BE2C (cell line): ENCODE measurements at places on chromosomes 7 and 10.

GRCh38 chr7:96713037-96713436 lies 3.4 kb upstream of the SEM1 start:
- no peak for DNase-seq

DNA sequence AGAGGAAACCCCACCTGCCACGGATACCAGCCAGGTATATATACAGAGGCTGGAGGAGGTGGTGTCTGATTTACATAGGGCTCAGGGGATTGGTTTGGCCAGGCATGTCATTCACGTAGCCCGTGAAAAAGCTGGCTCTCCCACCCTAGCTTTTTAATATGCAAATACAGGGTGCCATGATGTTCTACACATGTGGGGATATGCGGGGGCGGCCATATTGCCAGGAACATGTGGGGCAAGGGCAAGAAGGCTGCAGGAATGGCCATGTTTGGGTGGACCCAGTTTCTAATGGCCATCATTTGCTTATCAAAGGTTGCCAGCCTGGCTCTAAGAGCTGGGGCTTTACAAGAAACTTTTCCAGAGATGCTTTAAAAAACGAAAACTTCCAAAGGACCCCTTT lies 131.5 kb upstream of the KIF5B start:
- no peak for DNase-seq

- DNase-seq = peak; percentile 96
Measured at GRCh38 chr10:75111365-75111906, at the start of gene SAMD8. TSS of gene SAMD8 (plus strand) at chr10:75111656. CDS start at chr10:75150529, 38,873 bp downstream.

DNA sequence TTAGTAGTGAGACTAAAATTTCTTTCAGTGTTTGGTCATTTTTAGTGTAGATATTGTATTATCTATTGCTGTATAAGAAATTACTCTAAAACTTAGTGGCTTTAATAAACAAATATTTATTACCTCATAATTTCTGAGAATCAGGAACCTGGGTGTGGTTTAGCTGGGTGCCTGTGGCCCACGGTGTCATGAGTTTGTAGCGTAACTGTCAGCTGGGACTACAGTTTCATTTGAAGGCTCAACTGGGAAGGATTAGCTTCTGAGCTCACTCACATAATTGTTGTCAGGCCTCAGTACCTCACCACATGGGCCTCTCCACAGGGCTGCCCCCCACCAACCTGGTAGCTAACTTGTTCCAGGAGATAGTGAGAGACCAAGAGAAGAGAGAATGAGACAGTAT lies 98.5 kb downstream of the SRI start:
- DNase-seq = no peak

GRCh38 chr7:113715262-113715661 lies 203.5 kb downstream of the PPP1R3A start:
- no peak for DNase-seq

- DNase-seq = no peak
Measured at GRCh38 chr10:57696641-57697040, 571.1 kb downstream of the IPMK start.

GRCh38 chr7:134712196-134712595 lies 65.5 kb downstream of the BPGM start:
- DNase-seq = no peak

- no peak for DNase-seq
Measured at GRCh38 chr7:42002654-42003053, 234.4 kb downstream of the GLI3 start.

GRCh38 chr10:132850896-132851295 lies 64.9 kb upstream of the NKX6-2 start:
- no peak for DNase-seq

DNA sequence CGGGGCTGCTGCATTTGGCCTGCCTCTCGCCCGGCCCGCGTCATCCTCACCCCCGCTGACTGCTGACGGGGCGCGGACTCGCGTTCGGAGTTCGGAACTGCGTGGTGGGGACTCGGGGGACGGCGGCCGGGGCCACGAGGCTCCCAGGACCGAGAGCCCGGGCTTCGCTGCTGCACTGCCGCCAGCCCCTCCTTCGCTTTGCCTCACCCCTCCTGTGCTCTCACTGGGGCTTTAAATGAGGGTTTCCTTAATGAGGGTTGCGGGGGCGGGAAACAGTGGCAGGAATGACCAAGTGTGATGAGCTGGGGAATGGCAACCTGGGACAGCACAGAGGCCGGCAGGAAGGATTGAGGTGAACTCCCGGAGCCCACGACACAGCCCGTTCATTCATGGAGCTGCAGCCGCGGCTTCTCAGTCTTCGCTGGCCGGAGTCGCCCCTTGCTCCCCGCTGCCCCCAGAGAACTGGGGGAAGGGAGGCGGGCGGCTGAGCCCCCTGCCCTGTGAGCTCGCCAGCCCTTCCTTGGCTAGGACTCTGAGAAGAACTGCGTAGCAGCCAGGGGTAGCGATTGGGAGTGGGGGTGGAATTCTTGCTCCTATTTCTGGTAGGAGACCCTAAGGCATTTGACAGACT lies 1.5 kb upstream of the LRRC4 start:
- no peak for DNase-seq

DNA sequence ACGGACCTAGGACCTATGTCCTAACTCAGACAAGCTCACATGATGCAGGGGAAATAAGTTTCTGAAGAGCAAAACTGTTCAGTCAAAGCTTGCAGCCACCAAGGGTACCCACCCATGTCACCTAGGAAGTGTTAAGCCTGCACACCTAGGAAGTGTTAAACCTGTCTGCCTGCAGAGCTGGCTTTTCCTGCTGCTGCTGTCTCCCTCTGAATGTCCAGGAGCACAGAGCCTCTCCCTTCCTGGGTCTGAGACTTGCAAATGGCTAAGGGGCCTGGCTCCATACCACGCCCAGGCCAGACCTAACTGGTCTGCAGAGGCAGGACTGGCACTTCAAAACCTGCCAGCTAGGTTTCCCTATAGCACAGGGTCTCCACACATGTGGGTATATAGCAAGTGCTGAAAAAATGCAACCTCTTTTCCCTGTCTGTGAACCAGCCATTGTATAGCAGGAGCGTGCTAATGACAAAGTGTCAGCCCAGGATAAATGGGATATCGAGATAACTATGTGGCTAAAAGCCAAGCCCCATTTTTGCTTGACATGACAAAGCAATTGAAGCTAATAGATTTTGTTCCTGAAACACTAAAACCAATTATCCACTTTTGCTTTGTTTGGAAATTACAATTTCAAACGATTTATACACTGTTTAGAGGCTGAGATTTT lies 1.5 kb downstream of the GDF2 start:
- DNase-seq = no peak

- DNase-seq = no peak
Measured at GRCh38 chr7:142654398-142654797, 94.9 kb upstream of the PRSS1 start.

- no peak for DNase-seq
Measured at GRCh38 chr10:75029857-75030256, 81.6 kb upstream of the SAMD8 start.

GRCh38 chr10:61973169-61973568 lies 71.7 kb downstream of the ARID5B start:
- DNase-seq = peak; percentile 20

- DNase-seq = no peak
Measured at GRCh38 chr7:30238721-30239441, 45.5 kb upstream of the ZNRF2 start.

- no peak for DNase-seq
Measured at GRCh38 chr10:28291881-28292297, 11.0 kb downstream of the MPP7 start.

DNA sequence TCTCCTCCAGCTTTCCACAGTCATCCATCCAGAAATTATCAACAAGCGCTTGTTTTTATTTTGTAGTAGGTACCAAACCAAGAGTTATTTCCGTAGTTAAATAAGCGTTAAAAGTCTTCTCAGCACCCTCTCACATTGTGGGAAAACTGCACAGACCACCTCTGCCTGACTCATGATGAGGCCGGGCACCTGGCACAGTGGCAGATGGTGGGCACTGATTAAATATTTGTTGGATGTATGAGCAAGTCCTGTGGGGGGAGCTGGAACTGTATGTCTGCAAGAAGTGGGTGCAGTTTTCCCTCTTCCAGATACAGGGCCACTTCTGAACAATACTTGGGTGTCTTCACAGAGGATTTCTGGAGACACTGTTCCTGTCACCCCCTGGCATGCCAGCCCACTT lies 5.3 kb upstream of the REPIN1 start:
- no peak for DNase-seq
